ENCODE measurements at places on chromosomes 11 and 22.

DNA sequence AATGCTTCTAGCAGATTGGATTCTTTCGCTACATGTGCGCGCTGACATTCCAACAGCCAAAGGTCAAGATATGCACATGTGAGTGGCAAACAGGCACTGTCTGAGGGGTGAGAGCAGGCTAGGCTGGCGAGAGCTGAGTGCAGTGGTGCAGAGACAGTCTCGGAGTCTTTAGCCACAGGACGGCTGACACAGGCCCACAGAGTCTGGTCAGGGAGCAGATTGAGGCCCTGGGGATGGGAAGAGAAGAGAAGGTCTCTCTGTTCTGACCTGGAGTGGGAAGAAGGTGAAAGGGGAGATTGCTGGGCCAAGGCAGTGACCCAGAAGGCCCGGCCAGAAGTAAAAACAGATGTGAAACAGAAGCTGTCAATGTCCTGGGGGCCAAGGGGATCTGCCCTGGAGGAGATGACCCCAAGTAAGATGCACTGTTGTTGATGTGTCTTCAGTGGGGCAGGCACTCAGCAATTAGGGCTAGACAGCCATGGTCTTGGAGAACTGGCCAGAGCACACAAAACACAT, 197.8 kb downstream of the ETS1 start:
- DNase-seq, result no peak

DNA sequence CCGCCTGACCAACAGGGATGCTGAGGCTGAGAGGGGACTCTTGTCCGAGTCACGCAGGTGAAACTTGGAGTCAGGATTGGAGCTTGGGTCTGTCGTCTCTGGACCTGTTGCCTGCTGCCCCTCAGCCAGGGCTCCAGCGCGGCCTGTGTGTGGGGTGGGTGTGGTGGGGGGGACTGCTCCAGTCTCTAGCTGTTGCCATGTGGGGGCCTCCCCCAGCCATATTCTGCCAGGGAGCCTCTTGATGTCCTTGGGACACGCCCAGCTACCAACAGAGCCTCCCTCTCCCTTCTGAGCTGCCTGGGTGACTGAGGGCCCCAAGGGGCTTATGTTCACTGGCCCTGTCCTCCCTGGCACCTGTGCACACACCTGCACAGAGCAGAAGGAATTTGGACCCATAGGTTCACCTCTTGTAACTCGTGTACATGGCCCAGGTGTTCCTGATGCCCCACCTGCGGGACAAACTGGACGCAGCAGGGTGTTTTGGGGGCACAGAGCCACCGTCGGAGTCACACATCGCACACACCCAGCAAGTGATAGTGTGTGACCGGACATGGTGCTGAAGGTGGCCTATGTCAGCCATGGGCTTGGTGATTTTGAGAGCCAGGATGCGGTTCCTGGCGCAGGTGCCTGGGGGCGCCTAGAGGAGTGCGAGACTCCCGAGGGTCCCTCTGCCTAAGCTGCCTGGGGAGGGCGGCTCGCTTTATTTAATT, 252.3 kb downstream of the TBC1D22A start:
- DNase-seq, result no peak

DNA sequence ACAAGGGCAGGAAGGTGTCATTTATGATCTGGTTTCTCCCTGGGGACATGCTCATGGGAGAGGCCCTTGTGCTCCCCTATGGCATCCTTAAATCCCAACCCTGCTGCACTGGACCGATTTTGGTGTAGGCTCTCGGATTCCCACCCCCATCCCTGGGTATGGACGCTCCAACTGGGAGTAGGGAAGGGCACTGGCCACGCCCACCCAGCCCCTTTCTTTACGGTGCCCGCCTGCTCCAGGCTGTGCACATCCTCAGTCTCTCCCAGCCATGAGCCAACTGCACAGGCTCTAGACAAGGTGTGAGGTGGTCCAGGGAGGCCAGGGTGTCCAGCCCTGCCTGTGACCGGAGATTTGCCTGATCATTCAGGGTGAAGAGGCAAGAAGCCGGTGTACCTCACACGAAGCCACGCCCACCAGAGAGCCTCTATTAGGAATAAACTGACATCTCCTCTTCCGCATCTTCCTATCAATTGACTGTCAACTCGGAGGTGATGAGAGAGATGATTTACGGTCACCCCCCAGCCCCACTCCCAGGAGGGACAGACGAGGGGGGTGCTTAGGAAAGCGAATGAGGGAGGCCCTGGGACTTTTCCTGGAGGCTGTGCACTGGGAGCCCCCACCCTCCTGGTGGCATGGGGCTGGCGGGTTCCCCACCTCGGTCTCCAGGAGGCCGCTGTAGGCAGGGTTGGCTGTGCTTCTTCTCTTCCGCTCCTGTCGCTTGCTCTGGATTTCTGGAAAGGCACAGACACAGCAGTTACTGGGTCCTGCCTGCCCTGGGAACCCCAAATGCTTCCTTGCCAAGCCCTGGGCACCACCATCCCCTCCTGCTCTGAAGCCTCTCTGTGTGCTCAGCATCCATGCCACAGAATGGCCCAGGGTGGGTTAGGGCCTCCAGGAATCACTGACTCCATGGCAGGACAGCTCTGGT, 116.7 kb downstream of the PHF21B start:
- DNase-seq, result no peak

DNA sequence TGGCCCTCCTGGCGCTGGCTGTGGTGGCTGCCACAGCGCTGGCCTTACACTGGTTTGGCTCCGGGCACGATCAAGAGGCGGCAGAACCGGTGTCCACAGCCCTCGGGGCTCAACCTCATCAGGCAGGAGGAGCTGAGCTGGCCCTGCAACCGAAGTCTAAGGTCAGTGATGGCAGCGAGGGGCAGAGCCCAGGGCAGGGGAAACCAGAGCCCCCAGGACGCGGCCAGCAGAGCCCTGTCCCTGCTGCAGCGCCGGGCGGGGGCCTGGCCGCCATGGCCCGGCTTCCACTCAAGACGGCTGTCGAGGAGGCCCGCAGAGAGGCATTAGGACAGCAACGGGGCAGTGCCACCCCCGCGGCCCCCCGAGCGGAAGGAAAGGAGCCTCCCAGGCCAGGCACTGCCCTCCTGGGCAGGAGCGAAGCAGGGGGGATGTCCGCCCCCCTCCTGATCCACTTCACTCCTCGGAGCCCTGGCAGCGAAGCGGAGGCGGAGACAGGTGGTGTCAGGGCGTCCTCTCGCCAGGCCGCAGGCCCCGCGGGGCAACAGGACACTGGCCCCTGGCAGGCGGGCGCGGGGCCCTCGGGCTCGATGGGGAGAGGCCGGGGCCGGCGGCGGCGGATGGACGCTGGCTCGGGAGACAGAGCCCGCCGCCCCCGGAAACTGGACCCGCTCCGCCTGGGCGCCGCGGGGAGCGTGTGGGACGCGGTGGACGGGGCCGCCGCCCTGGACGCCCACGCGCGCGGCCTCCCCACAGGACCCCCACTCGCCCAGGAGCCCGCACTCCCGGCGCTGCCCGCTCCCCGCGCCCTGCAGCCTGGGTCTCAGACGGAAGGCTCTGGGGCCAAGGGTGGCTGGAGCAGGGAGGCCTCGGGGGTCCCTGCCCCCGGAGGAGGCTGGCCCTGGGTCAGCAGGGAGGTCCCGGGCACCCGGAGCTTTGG, 895 bp downstream of the KLHDC7B start:
- no peak for DNase-seq

DNA sequence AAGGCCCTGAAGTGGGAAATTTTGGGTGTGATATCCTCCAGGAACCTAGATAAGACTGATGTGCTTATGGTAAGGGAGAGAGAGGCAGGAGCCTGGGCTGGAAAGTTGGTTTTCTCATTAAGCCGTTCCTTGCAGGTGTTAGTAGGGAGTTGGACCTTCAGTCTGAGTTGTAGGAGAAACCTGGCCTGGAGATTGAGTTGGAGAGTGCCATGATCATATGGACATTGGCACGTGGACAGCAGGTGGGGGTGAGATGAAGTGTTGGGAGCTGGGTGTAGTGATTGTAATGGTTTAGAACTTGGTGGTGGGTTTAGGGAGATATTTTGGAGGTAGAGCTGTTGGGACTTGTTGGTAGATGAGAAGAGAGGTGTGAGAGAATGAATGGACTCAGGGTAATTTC, 4.9 kb downstream of the PPP6R2 start:
- no peak for DNase-seq

DNA sequence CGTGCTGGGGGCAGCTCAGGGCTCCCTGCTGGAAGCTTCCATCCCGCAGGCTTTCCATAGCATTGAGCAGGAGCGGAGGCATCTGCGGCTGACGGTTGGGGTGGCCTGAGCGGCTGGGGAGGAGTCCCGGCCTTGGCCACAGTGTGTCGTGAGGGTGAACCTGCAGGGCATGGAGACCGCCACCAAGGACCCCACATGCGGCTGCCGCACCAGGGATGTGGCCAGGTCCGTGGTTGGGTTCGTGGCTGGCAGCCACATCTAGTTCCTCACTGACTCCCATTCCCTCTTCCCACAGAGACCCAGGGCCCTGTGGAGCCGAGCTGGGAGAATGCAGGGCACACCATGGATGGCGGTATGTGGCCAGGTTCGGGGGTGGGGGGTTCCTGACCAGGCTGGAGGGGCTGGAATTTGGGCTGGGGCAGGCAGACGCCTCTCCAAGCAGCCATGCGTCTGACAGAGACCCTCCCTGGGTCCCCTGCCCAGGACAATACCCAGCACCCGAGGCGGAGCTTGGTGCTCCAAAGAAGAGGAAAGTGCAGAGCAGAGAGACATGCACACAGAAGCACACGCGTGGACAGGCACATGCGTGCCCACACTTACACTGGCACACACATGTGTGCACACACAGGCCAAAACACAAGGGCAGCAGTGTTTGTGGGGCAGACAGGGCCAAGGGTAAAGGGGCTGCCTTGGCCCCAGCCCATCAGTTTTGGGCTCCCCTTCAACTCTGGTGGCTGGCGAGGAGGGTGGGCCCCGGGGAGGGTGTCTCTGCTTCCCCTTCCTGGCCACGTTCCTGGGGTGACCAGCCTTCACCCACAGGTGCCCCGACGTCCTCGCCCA, 2.7 kb downstream of the MUC5B start:
- no peak for DNase-seq

DNA sequence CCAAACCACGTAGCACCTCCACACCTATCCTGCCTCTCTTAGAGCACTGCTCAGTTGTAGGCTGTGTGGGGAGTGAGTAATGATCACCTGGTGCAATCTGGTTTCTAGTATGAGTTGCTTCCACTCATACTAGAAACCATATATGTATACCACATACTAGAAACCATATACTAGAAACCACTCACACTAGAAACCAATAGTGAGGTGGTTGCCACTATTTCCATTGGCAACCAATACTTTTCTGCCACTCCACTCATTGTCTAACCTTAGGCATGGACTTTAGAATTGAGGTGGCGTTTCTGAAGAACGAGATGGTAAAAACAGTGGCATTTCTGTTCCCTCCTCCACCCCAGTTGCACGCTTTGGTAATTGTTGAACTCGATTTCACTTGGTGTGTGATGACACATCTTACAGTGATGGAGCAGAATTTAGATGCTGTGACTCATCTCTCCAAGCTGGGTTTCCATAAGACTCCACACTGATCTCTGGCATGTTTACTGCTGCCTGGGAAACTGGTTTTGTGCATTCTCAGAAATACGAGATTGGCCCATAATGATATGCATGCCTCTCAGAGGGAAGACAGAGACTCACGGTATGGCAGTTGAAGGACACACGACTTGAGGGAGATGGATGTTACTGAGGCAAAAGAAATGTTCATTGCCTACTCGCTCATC, 82.9 kb downstream of the KIRREL3 start:
- no peak for DNase-seq

All from NCI-H1694 treated with DMSO at 0.1 percent for 48 hours (cell line).